ENCODE measurements at places on chromosomes 12 and 14.

- no peak for DNase-seq
These were observed 112.3 kb downstream of the TTC6 start for GRCh38 chr14:37707716-37708115.

GRCh38 chr14:22560662-22561365 lies 28.2 kb downstream of the DAD1 start:
- no peak for DNase-seq

DNA sequence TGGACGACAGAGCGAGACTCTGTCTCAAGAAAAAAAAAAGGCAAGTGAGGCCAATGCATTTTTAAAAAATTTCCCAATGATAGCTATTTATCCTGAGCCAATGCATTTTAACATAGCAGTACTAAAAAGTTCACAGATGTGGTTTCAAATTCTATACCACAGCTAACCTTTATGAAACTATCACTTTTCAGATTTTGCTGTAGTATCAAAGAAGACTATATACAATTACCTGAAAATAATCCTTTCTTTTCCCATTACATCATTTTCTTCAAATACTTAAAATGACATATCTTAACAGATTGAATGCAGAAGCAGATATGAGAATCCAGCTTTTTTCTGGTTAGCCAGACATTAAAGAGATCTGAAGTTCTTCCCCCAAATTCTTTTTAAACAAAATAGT lies 13.2 kb downstream of the ATF7 start:
- no peak for DNase-seq

DNA sequence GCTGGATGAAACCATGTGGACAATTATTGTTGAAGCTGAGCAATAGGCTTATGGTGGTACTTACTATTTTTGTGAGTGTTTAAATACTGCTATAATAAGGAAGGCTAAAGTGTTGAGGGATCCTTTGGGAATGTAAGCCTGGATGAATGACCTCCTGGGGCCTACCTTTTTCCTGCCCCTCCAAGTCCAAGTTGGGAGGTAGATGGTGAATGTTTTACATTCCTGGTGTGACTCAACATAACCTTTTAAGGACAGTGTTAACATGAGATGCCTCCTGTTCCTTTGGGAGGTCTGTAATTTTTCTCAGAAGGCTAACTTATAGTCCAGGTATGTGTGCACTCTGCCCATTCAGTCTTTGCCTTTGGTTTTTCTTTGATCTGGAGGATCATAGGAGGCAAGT lies 315.9 kb downstream of the NRXN3 start:
- no peak for DNase-seq

GRCh38 chr12:108966378-108967151 lies 54.3 kb downstream of the SVOP start:
- no peak for DNase-seq

- DNase-seq = no peak
These were observed 41.3 kb upstream of the BCL7A start for GRCh38 chr12:121980191-121980891.

DNA sequence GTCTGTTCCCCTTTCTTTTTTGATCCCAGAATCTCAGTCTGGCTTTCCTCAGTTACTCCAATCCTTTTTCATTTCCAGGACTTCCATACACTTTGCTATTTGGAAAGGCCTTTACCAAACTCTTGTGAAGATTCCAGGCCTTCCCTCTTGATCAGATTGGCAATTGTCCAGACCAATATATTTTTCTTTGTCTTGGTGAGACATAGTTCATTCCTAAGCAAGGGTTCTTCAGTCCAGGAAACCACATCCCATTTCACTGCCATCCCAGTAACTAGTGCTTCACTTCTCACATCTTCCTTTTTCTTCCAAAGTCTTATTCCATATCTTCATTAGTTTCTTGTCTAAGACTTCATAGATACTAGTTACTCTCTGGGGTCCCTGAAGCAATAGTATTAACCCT lies 2.1 kb upstream of the PTPRQ start:
- DNase-seq = no peak

DNA sequence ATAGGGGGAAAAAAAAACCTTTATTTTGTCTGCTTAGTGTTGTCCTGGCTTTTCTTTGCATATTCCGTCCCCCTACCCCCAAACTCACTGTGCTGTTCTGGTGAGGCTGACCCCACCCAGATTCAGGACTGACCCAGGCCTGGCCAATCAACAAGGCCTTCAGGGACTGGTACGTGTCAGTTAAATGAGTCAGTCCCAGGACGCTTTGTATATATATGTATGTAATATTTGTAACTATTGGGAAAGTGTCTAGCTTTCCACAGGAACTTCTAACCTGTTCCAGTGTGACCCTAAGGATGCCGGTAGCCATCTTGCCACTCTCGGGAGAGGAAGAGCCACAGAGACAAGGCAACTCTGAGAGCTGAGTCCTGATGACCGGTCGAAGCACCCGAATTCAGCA lies 107.4 kb downstream of the VCPKMT start:
- DNase-seq = no peak

Data from stimulated activated CD8-positive, alpha-beta memory T cell treated with anti-CD3 and anti-CD28 coated beads, Interleukin-2, amount 100 ng/mL, for 48 hours (primary cell).